ENCODE measurements at places on chromosomes 16 and 17.

GRCh38 chr16:86834451-86835035, 256.2 kb downstream of the FOXL1 start:
- DNase-seq, result no peak

DNA sequence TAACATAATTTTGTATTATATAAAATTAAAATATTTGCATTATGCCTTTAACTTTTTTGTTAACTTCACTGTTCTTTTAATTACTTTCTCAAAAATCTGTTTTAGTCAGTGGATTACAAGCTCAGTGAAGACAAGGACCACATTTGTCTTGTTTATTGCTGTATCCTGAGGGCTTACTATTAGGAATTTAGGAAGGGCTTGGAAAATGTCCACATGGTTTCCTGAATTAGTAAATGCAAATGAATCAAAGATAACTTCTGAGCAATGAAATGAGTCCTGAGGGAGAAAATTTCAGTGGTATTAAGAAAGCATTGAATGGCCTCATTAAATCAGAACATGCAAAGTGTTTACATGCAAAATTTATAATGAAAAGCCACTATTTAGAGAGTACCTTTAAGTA, 1293.2 kb upstream of the GOT2 start:
- no peak for DNase-seq

DNA sequence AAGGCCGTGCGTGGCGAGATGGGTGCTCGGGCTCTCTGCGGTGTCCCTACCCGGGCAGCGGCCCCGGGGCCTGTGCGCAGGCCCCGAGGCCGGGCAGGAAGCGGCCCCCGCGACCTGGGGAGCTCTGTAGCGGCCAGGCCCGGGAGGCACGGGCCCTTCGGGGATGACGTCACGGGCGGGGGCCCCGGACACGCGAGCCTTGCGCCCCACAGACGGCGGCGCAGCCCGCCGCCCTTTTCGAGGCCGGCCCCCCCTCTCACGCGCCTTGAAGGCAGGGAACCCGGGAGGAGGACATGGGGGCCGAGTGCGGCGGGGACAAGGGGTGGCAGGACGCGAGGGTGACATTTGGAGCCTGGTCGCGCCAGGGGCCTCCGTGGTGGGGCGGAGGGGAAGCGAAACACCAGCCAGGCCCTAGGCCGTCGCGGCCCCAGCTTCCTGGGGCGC, 1.1 kb downstream of the RAI1 start:
- peak; percentile 28 for DNase-seq

DNA sequence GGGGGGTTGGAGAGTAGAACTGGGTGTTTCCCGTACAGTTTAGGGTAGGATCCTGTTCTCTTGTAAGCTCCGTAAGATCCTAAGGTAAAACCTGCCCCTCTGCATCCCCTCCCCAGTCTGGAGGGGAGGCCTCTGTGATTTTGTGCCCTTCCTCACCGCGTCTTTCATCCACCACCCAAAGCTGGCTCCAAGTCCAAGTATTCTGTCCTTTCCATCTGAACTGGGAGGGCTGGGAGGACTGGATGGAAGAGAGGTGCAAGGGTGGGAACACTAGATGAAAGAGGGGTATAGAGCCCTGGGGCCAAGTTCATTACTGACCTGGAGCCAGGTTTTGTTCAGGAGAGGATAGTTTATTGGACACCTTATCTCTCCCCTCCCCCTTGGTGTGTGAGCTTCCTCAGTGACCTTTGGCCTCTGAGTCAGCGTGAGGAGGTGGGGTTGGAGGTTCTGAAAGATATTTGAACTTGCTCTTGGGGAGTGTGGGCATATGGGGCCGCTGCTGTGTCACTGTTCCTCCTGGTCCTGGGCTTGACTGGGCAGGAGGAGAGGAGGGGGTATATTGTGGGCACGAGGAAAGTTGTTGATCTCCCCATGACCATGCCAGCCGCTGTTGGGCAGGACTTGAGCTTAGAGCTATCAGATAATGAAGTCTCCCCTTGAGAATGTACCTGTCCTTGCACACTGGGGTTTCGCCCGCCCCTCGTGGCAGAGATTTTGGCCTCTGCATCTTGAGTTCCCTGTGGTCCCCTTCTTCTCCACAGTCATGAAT, 1.6 kb downstream of the LASP1 start:
- peak; percentile 48 for DNase-seq

GRCh38 chr17:20235747-20236146, 226.6 kb downstream of the SPECC1 start:
- DNase-seq, result no peak

DNA sequence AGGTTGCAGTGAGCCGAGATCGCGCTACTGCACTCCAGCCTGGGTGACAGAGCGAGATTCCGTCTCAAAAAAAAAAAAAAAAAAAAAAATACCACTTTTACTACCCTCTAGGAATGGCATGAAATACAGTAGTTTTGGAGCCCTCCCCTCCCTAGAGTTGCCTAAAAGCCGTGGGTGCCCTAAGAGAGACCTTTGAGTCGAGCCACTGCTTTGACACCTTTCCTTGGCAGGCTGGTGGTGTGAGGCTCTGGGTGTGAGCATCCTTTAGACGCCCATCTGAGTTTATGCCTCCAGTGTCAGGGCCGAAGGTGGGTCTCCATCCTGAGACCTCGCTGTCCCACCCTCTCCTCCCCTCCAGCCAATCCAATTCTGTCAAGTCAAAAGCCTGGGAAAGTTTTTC, 46.2 kb downstream of the RAP1GAP2 start:
- no peak for DNase-seq

GRCh38 chr17:80619535-80620235, 75.0 kb downstream of the RPTOR start:
- no peak for DNase-seq

- no peak for DNase-seq
These were observed 38.9 kb downstream of the KANSL1 start for GRCh38 chr17:46154151-46154816.

DNA sequence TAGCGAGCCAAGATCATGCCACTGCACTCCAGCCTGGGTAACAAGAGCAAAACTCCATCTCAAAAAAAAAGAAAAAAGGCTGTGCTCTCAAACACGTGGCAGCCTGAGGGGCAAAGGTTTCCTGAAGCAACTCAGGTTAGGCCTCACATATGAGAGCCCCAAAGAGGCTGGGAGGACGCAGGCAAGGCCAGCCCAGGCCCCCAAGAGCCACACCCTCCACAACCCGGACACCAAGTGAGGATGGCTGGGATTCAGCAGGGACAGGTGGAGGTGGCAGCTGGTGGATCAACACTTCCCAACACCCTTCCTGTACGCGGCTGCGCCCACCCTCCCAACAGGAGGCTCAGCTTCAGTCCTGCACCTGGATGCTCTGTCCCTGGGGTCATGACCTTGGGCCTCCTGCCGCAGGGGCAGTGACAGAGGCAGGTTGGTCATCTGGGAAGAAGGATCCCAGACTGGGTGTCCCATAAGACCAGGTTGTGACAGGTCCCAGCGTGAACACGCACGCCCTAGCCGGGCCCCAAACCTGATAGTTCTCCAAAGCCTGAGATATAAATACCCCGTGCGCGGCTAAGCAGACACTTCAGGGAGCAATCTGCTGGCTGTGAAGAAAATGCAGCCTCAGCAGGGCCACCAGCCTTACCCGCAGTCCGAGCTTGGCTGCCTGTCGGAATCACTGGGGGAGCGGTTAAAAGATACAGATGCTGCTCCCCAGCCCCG, 78.1 kb downstream of the TIMM22 start:
- DNase-seq, result no peak

DNA sequence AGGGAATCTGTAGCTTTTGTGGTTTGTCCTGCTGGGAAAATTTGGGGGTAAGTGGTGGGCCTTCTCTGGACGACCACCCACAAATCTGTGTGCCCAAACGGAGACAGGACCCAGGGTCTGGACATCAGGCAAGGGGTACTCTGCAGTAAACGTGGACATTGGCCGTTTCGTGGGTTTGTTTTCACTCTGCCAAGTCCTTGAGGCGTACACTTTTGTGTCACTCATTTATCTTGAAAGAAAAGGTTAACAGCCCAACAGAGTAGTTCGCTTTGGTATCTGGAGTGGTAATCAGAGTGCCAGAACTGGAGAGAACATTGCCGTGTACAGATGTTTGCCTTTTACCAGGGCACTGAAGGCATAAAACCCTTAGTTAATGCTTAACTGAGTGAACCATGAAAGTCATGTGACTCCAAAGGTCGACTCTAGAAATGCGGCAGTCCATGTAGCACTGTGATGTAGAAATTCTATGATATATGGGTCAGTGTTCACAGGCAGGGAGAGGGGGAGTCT, 15.4 kb downstream of the NAA60 start:
- no peak for DNase-seq

DNA sequence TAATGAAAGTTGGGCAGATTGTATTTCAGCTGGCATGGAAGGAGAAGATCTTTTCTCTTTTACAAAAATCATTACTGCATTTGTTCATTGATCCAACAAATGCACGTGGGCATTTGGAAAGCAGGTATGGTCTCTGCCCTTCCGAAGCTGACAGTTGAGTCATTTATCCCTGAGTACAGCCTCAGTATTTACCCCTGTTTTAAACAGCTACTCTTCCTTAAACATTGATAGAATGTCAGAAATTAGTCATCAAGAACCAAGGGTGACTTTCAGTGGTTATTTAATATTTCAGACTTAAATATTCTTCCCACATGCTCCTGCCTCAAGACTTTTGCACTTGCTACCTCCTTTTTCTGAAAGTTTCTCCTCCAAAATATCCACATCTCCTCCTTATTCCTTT, 226.7 kb upstream of the HSBP1 start:
- DNase-seq, result no peak

GRCh38 chr17:17141860-17142552, 64.1 kb downstream of the PLD6 start:
- DNase-seq, result no peak

GRCh38 chr17:66508896-66509844, 206.8 kb downstream of the PRKCA start:
- no peak for DNase-seq

GRCh38 chr16:19980632-19981265, 92.9 kb downstream of the GPR139 start:
- DNase-seq, result no peak

GRCh38 chr17:80539022-80539641, 5.5 kb upstream of the RPTOR start:
- DNase-seq, result peak; percentile 40

- no peak for DNase-seq
These were observed 84.1 kb downstream of the RAB11FIP4 start for GRCh38 chr17:31475378-31476162.

- DNase-seq, result no peak
These were observed 18.3 kb downstream of the BCAS3 start for GRCh38 chr17:60695960-60696359.

- DNase-seq, result no peak
These were observed 316.1 kb upstream of the IRX3 start for GRCh38 chr16:54602666-54603065.

- no peak for DNase-seq
These were observed 7.5 kb downstream of the MEAK7 start for GRCh38 chr16:84496991-84497390.

- DNase-seq, result peak; percentile 37
These were observed 1.1 kb upstream of the TFAP4 start for GRCh38 chr16:4273858-4274311.

DNA sequence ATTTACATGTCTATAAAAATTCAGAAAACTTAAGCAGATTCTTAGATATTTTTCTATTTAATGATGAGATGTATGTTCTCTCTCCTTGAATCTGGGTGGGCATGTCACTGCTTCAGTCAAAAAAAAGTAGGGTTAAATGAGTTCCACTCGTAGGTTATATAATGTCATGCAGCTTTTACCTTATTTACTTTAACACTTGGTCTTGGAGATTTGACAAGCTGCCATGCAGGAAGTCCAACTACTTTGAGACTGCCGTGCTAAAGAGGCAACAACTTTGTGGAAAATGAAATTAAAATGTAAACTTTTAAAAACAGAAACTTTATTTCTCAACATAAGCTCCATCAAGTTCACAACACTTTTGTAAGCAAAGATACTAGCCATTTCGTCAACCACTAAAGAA, 1336.0 kb upstream of the CDH8 start:
- no peak for DNase-seq

DNA sequence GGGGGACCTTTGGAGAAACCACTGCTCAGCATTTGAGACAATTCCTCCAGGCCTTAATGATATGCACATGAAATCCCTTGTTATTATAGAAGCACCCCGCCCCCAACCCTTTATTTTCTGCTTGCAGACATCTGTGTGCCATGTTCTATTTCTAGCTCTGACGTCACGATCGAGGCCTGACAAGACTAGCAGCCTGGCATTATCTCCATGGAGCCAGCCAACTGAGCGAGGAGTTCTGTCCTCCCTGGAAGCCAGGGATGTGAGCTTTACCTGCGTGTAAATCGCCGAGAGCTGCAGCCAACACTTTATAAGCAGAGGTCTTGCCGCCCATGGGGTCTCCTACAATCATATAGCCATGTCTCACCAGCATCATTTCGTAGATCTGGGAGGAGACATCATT, 116.9 kb downstream of the DNAH3 start:
- no peak for DNase-seq

- no peak for DNase-seq
These were observed 323.4 kb downstream of the CPPED1 start for GRCh38 chr16:12480286-12480685.

DNA sequence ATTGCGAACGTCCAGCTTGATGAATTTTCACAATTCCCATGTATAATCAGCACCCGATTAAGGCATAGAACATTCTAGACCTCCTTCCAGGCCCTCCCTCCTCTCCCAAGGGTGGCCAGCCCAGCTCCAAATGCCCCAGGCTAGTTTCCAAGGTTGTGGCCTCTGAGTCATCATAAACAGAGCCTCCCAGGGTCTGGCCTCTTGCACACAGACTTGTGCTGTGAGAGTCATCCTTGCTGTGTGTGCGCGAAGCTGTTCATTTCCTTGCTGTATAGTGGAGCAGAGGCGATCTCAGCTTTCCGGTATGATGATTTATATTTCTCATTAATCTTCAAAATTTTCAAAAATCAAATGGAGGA, 20.5 kb upstream of the JPH3 start:
- DNase-seq, result no peak

DNA sequence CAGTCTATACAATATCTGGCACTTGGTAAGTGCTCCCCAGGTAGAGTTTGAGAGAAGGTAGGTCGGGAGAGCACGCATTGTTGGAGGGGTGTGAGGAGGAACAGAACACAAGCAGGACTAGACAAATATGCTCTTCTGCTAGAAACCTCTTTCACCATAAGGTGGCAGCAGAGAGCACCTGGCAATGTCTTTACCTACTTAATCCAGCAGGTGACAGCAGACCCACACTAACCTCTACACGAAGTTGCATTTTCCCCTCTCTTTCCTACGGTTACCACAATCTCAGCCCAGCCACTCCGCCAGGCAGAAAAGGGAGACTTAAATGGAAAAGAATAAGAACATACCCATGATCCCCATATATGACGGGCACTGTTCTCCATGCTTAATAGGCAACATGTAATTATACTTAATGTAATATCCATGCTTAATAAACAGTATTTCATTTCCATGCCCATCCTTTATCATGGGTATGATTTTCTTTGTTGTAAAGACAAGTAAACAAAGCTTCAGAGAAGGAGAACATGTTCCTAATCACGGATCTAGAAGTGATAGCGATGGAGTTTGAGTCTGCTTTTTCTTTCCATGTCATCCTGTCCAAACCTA, 55.1 kb upstream of the CCL2 start:
- DNase-seq, result peak; percentile 51

- no peak for DNase-seq
These were observed 19.7 kb downstream of the TEKT3 start for GRCh38 chr17:15321556-15322251.

GRCh38 chr17:10304758-10305300, 68.0 kb downstream of the MYH13 start:
- DNase-seq, result no peak

GRCh38 chr16:71492786-71493185, 3.7 kb upstream of the ZNF19 start:
- DNase-seq, result no peak

Measured in GDM1 (cell line).